Inflammatory macrophage (primary cell): ENCODE measurements at places on chromosomes 6 and 20.

GRCh38 chr6:20109526-20109925 lies 102.7 kb downstream of the MBOAT1 start:
- DNase-seq, result no peak

DNA sequence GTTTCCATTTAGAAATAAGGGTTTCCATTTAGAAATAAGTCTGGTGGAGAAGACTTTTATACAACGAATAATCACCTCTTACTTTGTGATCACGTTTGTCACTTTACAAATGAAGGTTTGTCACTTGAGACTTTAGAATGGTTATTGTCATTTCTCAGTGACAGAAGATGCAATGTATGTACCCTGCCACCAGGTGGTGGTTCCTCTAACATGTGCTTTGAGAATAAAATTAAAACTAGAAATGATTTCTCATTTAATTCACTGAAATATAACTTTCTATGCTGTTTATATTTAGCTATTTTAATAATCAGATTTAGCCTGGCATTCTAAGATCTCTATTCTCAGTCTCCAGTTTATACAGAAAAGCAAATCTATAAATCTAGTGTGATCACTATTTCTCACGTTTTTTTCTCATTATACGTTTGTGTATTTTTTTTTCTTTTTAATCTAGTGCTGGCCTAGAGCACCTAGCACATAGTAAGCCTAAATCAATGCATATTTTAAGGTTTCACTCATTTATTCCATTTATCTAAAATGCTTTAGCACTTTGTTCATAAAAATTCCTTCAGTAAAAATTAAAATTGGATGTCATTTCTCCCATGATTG lies 57.4 kb upstream of the TFAP2D start:
- peak; percentile 3 for DNase-seq

- DNase-seq, result no peak
Observed at GRCh38 chr6:135514706-135515105, 17.2 kb upstream of the AHI1 start.

- DNase-seq, result no peak
Observed at GRCh38 chr20:56372850-56373249, 14.1 kb downstream of the FAM210B start.

GRCh38 chr6:134724771-134725340 lies 225.0 kb downstream of the ALDH8A1 start:
- peak; percentile 53 for DNase-seq

DNA sequence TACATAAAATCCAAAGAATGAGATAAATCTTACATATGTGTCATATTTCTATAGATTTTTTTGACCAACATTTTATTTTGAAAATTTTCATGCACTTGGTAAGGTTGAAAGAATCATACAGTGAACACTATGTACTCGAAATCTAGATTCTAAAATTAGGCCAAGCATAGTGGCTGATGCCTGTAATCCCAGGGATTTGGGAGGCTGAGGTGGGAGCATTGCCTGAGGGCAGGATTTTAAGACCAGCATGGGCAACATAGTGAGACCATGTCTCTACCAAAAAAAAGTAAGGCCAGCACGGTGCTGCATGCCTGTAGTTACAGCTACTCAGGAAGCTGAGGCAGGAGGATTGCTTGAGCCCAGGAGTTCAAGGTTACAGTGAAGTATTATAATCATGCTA lies 158.6 kb downstream of the LAMA2 start:
- no peak for DNase-seq

DNA sequence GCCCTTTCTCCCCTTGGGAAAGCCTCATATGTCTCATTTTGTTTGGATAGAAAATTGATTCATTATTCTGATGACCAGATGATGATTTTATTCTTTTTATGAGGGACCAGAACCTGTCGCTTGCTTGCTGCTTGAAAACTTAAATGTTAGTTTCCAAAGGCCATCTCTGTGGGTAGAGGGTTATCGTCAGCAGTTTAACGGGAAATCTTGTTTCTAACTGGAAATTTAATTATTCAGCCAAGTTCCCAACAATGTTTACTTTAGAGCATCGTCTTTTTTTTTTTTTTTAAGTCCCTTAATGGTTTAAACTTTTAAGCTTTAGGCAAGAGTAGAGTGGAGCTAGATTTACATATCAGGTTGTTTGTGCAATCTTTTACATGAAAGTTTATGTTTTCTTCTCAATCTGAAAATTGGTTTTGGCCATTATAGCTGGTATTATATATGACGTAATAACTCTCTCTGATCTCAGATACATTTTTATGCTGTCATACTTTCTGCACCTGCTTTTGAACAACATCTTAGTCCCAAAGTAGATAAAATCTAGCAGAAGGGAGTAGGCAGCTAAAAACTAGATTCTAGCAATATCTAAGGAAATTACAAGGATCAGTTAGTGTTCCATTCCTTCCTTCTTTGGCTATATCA lies 93.9 kb downstream of the FOXO3 start:
- no peak for DNase-seq

GRCh38 chr20:10795286-10796026 lies 121.7 kb upstream of the JAG1 start:
- DNase-seq, result no peak

DNA sequence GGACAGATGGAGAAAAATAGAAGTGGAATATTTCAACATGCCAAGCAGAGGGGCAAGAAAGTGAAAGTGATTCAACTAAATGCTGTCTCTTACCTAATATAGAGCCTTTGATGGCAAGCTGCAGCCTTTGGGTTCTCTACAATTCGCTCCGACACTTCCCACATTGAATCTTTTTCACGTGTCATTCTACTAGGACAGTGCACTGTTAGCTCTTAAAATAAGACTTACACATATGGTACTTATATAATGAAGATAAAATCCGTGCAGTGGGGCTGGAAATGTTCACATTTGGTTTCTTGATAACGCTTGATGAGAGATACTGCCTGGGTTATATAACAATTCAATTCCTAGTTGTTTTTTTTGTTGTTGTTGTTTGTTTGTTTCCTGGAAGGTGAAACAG lies 502.4 kb downstream of the LMBRD1 start:
- no peak for DNase-seq
